ENCODE measurements at places on chromosomes 11 and 22.

GRCh38 chr11:134844838-134845237, 432.8 kb upstream of the B3GAT1 start:
- no peak for DNase-seq

DNA sequence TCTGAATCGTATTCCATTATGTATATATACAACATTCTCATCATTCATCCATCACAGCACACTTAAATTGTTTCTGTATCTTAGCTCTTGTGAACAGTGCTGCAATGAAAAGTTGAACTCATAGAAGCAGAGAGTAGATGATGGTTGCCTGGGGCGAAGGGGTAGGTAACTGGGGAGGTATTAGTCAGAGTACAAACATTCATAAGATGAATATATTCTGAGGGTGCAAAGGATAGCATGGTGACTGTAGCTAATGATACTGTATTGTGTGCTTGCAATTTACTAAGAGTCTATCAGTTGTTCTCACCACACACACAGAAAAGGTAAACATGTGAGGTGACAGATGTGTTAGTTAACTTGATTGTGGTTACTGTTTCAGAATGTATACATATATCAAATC, 12.6 kb upstream of the RFPL2 start:
- no peak for DNase-seq

GRCh38 chr22:48323746-48324145, 1503.9 kb downstream of the BRD1 start:
- no peak for DNase-seq

GRCh38 chr11:15913261-15913660, 443.1 kb downstream of the SOX6 start:
- DNase-seq: peak; percentile 1

GRCh38 chr11:97965849-97966646, 1054.7 kb upstream of the CNTN5 start:
- DNase-seq: no peak

- no peak for DNase-seq
Observed at GRCh38 chr11:84243629-84244263, 957.6 kb upstream of the CCDC90B start.

GRCh38 chr11:35316161-35316560, 103.2 kb downstream of the SLC1A2 start:
- DNase-seq: no peak

DNA sequence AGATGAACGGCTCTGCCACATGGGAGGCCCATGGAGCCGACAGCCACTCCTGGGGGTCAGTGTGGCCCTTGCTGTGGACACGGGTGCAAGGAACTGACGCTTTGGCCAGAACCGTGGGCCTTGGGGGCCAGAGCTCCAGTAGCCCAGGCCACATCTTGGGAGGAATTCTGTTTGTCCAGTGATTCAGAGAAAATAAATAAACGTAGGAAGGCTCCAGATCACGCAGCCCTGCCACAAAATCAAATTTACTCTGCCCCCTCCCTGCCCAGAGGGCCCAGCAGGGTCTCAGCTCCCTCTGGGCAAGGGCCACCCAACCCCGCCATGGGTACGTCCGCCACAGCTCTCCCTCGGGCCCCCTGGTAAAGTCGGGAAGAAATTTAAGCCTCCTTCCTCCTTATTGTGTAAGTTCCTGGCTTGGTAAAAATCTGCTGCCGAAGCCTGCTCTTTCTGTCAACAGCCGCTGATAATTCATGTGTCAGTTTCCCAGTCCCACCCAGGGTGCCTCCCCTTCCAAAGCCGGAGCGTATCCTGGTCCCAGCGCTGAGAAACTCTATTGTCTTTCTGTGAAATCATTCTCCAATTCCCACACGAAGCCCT, 6.9 kb upstream of the MUC5AC start:
- DNase-seq: no peak

DNA sequence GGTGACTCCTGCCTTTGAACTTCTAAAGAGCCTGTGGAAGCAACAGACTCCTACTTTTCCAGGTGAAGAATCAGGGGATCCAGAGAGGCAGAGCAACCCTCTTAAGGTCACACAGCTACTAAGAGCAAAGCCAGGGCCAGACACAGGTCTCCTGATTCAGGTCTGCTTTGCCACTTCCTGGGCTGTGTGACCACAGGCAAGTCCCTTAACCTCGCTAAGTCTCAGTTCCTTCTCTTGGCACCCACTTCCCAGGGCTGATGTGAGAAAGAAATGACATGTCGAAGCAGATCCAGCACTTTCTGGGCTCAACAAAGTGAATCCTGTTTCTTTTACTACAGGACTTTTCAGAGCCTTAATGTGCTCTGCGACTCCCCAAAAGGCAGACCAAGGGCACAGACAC, 30.2 kb downstream of the UQCR10 start:
- DNase-seq: no peak

DNA sequence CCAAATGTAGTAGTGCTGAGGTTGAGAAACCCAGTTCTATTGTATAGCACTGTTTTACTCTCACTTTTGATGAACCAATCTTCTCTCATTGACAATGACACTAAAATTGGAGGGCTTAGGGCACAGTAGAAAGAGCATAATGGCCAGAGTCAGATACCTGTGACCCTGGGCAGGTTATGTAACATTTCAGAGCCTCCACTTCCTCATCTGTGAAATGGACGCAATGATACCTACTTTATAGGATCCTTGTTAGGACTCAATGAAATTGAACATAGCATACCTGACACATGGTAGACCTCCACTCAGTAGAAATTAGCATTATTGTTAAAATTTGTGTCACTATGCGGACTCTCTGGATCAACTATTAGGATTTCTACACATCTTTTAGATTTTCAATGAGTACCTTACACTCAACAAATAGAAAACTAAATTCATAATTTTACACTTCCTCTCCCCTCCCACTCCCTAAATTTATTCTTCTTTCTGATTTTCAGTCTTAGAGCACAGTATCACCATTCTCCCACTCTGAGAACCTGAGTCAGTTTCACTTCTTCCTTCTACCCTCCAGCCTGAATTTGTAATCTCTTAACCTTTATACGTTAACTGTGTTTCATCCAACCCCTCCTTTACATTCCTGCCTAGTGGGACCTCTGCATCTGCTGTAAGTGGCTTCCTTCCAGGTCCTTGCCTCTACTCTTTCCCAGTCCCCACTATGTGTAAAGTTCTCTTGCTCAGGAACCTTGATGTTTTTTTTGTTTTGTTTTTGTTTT, 78.3 kb downstream of the MICAL2 start:
- DNase-seq: no peak

DNA sequence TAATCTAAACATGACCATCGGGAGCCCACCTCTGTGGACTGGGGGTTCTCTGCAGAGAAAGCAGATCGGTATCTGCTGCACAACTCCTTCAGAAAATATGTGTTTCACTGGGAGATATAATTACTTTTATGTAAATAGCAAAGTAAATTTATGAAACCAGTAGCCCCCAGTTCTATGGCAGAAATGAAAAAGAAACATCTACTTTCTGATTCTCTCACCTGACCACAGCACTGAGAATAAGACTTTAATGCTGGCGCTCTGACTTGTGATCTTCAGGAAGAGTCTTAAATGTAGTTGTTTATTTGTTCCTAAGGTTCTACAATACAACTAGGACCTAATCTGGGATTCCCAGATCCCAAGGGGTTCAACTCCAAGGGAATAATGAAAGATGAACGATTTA, 518.0 kb downstream of the DLG2 start:
- DNase-seq: no peak

GRCh38 chr11:119377112-119377901, 4.2 kb downstream of the USP2 start:
- no peak for DNase-seq

- peak; percentile 14 for DNase-seq
Observed at GRCh38 chr22:23181721-23182308, 1.5 kb downstream of the BCR start.

DNA sequence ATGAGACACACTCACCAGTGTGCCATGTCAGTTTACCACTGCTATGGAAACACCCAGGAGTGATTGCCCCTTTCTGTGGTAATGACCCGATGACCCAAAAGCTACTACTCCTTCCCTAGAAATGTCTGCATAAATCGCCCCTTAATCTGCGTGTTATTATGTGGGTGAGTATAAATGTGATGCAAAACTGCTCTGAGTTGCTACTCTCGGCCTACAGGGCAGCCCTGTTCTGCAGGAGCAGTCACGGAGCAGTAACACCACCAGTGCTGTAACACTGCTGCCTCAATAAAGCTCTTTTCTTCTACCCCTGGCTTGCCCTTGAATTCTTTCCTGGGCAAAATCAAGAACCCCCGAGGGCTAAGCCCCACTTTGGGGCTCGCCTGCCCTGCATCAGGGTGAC, 9.6 kb upstream of the LDLRAD3 start:
- DNase-seq: no peak

DNA sequence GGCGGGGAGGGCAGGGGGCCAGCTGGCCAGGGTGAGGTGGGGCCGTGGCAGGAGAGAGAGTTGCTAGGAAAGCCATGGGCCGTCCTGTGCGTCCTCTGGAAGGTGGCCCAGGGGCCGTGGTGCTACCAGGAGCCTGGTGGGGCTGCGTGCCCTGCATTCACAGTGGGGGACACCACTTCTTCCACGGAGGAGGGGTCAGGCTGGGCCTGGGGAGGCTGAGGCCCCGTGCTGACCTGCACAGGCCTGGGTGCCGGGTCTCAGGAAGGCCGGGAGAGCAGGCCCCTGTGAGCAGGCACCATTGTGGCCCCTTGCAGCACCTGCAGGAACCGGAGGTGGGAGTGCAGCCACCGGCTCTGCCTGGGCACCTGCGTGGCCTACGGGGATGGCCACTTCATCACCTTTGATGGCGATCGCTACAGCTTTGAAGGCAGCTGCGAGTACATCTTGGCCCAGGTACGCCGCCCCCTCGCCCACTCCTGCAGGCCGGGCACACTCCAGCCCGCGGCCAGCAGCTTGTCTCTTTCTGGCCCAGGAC, 12.0 kb downstream of the MUC5B start:
- no peak for DNase-seq

GRCh38 chr11:13760115-13760514, 91.6 kb downstream of the FAR1 start:
- no peak for DNase-seq

GRCh38 chr11:19328586-19329311, 88.0 kb upstream of the E2F8 start:
- no peak for DNase-seq

- DNase-seq: no peak
Observed at GRCh38 chr22:24697621-24698082, 76.9 kb downstream of the PIWIL3 start.

- no peak for DNase-seq
Observed at GRCh38 chr11:47225552-47226400, 11.0 kb downstream of the DDB2 start.

- no peak for DNase-seq
Observed at GRCh38 chr11:26599425-26599824, 27.4 kb upstream of the MUC15 start.

GRCh38 chr11:42762348-42762747, 549.4 kb upstream of the API5 start:
- DNase-seq: no peak
